ENCODE measurements at places on chromosomes 11 and 22.

GRCh38 chr11:117713538-117713991, 83.5 kb downstream of the DSCAML1 start:
- DNase-seq = no peak

GRCh38 chr11:44281151-44281550, 28.8 kb downstream of the ALX4 start:
- DNase-seq = no peak

- no peak for DNase-seq
Observed at GRCh38 chr11:114308689-114309089, 12.5 kb downstream of the NNMT start.

- DNase-seq = peak; percentile 87
Observed at GRCh38 chr11:128776424-128777284, 82.8 kb downstream of the FLI1 start.

- DNase-seq = no peak
Observed at GRCh38 chr11:102408339-102408738, 44.2 kb downstream of the TMEM123 start.

DNA sequence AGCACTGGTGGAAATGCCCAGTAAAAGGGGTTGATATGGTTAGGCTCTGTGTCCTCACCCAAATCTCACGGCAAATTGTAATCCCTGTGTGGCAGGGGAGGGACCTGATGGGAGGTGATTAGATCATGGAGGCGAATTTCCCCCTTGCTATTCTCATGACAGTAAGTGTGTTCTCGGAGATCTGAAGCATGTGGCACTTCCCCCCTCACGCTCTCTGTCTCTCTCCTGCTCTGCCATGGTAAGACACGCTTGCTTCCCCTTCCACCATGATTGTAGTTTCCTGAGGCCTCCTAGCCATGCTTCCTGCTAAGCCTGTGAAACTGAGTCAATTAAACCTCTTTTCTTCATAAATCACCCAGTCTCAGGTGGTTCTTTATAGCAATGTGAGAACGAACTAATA, 37.4 kb downstream of the PACSIN2 start:
- DNase-seq = peak; percentile 76

- DNase-seq = peak; percentile 72
Observed at GRCh38 chr22:46613606-46614021, 6.6 kb upstream of the GRAMD4 start.

DNA sequence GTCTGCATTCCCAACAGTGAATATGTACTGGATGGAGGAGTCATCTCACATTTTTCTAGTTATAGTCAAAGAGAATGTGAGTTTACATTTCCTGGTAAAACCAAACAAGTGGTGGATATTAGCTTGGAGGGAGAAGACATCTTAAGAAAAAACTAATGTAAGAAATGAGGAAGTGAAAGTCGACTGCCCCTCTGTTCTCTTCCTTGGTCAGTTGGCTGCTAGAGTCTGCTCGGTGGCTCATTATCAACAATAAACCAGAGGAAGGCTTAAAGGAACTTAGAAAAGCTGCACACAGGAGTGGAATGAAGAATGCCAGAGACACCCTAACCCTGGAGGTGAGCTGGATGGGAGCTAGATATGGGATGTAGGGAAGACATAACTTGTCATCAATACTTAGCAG, 5.8 kb downstream of the SLC22A9 start:
- DNase-seq = no peak

DNA sequence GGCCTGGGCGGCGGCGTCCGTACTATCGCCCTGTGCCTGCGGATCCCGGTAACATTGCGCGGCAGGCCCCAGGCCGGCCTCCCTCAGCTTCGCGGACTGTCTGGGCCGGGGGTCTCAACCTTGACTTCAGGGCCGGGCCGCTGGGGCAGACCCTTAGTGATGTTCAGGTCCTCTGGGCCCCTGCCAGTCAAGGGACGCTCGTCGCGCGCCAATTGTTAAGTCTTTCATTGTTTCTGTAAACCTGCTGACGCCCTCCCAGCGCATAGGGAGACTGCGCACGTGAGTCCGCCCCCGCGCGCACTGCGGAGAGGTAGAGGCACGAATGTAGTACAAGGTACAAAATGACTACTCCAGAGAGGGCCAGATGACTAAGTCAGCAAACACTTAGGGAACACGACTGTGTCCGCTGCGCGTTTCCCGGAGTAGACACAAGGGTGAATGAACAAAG, 451 bp upstream of the HDHD5 start:
- peak; percentile 14 for DNase-seq

- no peak for DNase-seq
Observed at GRCh38 chr11:68164437-68164836, 43.2 kb upstream of the CHKA start.

- no peak for DNase-seq
Observed at GRCh38 chr11:107526197-107526596, 39.3 kb downstream of the ALKBH8 start.

GRCh38 chr22:29149841-29150555, 55.7 kb upstream of the EMID1 start:
- DNase-seq = no peak
